ENCODE measurements at places on chromosomes 11 and 22.

GRCh38 chr11:32005786-32006416, 85.0 kb upstream of the RCN1 start:
- DNase-seq, result no peak

DNA sequence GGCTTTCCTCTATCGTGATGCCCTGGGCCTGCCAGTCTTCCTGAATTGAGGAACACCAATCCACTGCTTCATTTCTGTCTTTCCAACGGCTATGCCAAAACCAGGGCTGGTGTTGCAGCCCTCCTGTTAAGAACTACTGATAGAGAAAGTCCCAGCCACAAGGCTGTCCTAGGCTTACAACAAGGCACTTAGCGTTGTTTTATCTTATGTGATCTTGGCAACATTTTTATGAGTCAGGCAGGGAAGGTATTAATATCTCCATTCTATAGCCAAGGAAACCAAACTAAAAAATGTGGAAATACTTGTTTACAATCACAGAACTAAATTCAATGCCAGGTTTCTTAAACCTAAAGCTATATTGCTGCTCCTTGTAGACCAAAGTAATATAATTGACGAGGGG, 89.9 kb upstream of the AMOTL1 start:
- DNase-seq, result no peak

- no peak for DNase-seq
These were observed 246.4 kb upstream of the PDGFD start for GRCh38 chr11:104410336-104410735.

GRCh38 chr11:6387811-6388599, 2.3 kb upstream of the SMPD1 start:
- no peak for DNase-seq

DNA sequence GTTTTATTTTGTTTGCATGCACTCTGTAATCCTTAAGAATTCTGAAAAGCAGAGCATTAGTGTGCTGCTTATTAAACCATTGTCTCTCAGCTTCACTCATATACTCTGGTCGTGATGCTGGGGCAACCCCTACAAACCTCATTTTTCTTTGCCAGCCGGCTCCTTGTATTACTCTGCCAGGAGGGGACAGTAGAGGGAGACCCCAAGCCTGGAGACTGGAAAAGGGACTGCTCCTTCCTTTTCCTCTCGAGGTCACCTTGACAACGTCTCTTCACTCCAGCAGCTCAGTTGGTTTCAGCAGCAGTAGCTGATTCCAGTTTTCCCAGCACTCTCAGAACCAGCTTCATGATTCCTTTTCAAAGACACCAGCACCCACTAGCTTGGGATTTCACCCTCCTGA, 2.8 kb upstream of the JHY start:
- no peak for DNase-seq

GRCh38 chr22:38850399-38850798, 6.6 kb upstream of the NPTXR start:
- DNase-seq, result no peak

DNA sequence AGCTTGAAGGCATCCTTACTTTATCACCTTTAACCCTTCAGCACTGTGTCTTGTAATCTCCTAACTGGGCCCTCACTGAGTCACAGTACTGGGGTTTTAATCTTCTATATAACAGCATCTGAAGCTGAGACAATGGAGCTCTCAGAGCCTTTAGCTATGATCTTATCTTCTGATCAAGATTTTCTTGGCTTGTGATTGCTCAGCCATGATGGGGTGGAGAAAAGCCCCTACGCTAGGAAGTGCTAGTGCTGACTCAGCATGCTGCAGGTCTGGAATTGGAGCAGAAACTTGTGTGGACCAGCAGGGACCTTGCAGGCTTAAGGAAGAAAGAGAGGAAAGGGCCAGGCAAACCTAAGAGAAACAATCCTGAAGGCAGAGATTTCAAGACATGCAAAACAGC, 71.7 kb upstream of the EED start:
- DNase-seq, result no peak

DNA sequence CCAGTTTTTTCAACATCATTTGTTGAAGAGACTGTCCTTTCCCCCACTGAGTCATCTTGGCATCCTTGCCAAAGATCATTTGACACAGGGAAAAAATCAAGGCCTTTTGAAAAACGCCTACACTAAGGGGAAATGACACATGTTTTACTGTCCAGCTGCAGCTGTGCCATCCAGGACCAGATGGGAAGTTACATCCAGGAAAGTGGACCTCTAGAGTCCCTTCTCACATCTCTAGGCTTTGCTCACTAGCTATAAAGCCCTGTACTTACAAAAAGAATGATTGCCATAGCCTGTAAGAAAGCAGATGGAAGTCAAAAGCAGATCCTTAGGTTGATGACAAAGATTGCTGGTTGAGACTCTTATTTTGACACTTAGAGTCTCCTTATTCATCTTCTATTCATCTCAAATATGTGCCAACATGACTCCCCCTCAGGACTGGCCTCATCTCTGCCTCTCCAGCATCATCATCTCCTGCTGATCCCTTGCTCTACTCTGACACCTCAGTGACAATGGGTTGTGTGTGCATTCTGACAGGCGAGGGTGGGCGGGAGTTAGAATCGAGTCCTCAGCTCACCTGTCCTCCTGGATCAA, 22.8 kb downstream of the OSBP2 start:
- no peak for DNase-seq

Measured in stimulated activated CD8-positive, alpha-beta memory T cell treated with anti-CD3 and anti-CD28 coated beads, Interleukin-12 subunit alpha, Interleukin-12 subunit beta, amount 100 ng/mL, for 4 hours (primary cell).